Thymus (tissue), 14 donors: ENCODE measurements at places on chromosomes 12 and 14. TPM values are rescaled to one million over a fixed set of nuclear protein-coding genes. Genes with fewer than 3 reads are reported as not detected.

Gene VDR
- total RNA-seq: 1.5 TPM

Gene WDR20
- total RNA-seq: 16.8 TPM

- peaks cover 14% of the 10 kb centered on the region for H3K36me3 ChIP-seq
- no peaks in the 10 kb centered on the region for H3K27me3 ChIP-seq
- DNase-seq: no peak
- no peak overlapping the region for H3K27ac ChIP-seq
Measured at GRCh38 chr14:69244946-69245345, 15.0 kb upstream of the GALNT16 start.

DNA sequence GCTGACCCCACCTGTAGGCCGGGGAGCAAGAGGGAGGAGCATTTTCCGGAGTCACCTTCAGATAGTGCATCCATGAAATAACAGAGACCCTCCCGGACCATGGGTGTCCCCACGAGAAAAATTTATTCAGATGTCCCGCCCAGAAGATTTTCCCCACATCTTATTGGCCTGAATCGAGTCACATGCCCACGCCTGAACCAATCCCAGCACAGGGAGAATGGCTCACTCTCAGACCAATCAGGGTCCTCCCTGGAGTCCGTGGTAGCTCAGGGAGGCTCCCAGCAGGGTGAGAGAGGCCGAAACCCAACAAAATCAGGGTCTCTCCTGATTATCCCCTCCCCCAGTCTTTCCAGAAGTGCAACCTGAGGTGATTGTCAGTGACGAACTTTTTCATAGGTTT, 16.4 kb upstream of the NCOR2 start:
- H3K27me3 ChIP-seq: no peaks in the 10 kb centered on the region
- no peak for DNase-seq
- peaks cover 3% of the 10 kb centered on the region for H3K4me1 ChIP-seq
- no peaks in the 10 kb centered on the region for H3K36me3 ChIP-seq
- no peak overlapping the region for H3K4me3 ChIP-seq

GRCh38 chr12:45532113-45532512, 197.4 kb upstream of the ARID2 start:
- H3K27ac ChIP-seq: no peak overlapping the region
- peaks cover 9% of the 10 kb centered on the region for H3K4me1 ChIP-seq
- H3K27me3 ChIP-seq: no peaks in the 10 kb centered on the region

DNA sequence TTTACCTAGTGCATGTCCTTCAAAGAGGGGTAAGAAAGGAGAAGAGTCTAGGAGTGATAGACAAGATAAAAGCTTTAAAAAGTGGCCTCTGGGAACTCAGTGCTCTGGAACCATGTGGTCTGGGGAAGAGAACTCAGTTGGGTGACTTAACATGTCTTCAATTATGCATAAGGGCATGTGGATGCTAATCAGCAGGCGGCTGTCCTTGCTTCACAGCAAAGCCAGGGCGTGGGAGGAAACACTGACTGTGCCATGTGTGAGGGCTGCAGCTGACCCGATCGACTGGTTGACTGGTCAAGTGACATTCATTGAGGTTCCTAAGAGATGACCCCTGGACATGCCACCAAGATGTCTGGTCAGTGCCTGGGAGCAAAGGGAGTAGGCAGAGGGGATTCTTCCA, 1053.8 kb downstream of the BCL11B start:
- H3K27me3 ChIP-seq: no peaks in the 10 kb centered on the region
- no peaks in the 10 kb centered on the region for H3K36me3 ChIP-seq
- H3K4me1 ChIP-seq: peaks cover 27% of the 10 kb centered on the region
- no peak overlapping the region for H3K4me3 ChIP-seq
- H3K27ac ChIP-seq: no peak overlapping the region

GRCh38 chr14:90409209-90409730, 12.4 kb downstream of the CALM1 start:
- no peaks in the 10 kb centered on the region for H3K27me3 ChIP-seq
- no peaks in the 10 kb centered on the region for H3K4me1 ChIP-seq
- H3K27ac ChIP-seq: no peak overlapping the region
- H3K4me3 ChIP-seq: no peak overlapping the region
- no peak for DNase-seq

GRCh38 chr12:130791629-130792028, 47.4 kb downstream of the STX2 start:
- H3K4me1 ChIP-seq: no peaks in the 10 kb centered on the region
- no peak for DNase-seq
- peaks cover 5% of the 10 kb centered on the region for H3K36me3 ChIP-seq
- no peak overlapping the region for H3K4me3 ChIP-seq
- no peak overlapping the region for H3K27ac ChIP-seq

DNA sequence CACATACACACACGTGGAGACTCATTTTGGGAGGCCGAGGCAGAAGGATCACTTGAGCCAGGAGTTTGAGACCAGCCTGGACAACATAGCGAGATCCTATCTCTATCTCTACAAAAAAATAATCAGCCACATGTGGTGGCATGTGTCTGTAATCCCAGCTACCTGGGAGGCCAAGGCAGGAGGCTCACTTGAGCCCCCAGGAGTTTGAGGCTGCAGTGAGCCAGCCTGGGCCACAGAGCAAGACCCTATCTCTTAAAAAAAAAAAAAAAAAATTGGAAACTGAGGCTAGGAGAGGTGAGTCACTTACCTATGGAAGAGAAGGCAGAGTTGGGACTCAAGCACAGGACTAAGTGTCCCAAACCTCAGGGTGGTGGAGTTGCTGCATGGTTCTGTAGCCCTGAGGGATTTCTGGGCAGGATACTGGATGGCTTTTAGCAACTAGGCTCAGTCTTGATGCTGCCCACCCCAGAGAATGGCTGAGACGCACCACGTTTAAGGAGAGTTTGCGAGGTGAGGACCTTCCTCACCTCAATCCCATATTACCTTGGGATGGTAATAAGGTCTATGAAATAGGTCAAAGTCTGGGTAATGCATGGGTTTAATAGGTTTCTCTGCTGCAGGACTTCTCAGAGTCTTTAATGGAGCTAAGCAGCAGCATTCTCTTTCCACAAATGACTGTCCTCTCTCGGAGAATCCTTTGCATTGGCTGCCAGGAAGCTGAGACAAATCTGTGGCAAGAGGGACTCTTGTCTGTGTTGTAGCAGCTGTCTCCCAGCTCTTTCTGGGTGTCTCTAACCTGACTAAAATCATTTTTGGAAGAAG, 35.6 kb downstream of the SH2B3 start:
- peaks cover 53% of the 10 kb centered on the region for H3K4me1 ChIP-seq
- DNase-seq: no peak

DNA sequence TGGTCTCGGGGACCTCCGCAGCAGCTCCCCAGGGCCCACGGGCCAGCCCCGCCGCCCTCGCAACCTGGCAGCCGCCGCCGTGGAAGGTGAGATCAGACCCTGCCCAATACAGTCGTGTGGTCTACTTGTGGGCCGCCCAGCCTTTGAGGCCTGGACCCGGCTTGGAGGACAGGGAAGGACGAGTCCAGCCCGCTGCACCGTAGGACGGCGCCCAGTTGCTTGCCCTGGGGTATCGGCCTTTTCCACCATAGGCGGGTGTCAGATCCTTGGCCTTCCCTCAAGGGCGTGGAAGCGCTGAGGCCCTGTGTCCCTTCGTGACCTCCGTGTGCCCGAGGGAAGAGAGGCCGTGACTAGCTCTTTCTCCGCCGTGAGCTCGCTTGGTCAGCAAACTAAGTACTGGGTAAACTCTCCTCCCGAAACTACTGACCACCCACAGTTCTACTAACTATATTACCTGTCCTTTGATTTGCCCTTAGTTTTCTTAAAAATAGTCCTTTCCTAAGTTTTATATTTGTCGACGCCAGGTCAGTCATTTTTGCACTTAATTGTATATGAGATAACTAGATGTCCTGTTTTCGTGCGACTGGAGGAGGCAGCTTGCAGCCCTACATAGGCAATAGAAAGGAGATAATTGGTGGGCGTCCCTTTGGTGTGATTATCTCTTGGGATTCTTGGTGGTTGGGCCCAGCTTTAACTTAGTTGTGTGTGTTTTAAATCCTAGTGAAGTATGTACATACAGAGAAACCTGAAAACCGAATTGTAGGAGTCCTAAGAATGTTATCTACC, 757 bp downstream of the SLC25A3 start:
- H3K4me3 ChIP-seq: peak overlapping the region; percentile 98
- peaks cover 18% of the 10 kb centered on the region for H3K36me3 ChIP-seq
- peak overlapping the region; percentile 96 for H3K27ac ChIP-seq
- H3K4me1 ChIP-seq: peaks cover 10% of the 10 kb centered on the region
- H3K27me3 ChIP-seq: no peaks in the 10 kb centered on the region
- peak; percentile 23 for DNase-seq

DNA sequence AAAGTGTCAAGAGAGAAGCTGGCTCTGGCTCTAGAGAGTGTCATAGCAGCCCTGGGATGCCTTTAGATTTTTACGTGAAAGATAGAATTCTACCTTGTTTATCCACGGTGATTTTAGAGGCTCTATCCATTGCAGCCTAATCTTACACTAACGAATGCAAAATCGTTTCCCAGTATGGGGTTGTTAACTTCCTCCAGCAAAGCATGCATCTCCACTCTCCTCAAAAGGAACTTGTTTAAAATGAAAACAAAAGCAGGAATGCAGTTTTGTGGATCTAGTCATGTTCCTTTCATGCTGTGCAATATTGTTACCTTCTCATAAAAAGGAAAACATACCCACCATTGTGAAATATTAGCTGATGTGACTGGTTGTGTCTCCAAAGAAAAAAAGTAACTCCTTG, 88.4 kb downstream of the ANO2 start:
- no peak overlapping the region for H3K4me3 ChIP-seq
- H3K27ac ChIP-seq: no peak overlapping the region
- H3K27me3 ChIP-seq: no peaks in the 10 kb centered on the region
- H3K36me3 ChIP-seq: no peaks in the 10 kb centered on the region
- H3K4me1 ChIP-seq: no peaks in the 10 kb centered on the region
- DNase-seq: no peak

GRCh38 chr12:46209914-46210872, 58.6 kb downstream of the SLC38A1 start:
- DNase-seq: peak; percentile 71
- H3K27ac ChIP-seq: peak overlapping the region; percentile 93
- H3K4me3 ChIP-seq: no peak overlapping the region
